Urinary bladder (tissue), 4 donors: ENCODE measurements at places on chromosomes 5 and 9. TPM values are rescaled to one million over a fixed set of nuclear protein-coding genes. Genes with fewer than 3 reads are reported as not detected.

DNA sequence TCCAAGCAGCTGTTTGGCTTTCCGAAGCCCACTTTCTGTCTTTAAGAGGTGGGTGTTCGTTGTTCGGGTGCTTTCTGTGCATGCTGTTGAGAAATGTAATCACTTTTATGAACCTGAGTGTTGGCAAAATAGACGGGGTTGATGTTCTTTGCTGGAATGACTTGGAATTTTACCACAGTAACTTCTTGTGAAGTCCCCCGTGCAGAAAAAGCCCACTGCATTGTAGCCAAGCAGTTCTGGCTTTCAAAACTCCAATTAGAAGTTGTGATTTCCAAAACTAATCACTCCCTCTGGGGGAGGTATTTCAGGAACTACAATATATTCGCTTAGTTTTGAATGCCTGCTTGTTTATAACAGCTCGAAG, 111.1 kb downstream of the PAM start:
- DNase-seq = no peak

DNA sequence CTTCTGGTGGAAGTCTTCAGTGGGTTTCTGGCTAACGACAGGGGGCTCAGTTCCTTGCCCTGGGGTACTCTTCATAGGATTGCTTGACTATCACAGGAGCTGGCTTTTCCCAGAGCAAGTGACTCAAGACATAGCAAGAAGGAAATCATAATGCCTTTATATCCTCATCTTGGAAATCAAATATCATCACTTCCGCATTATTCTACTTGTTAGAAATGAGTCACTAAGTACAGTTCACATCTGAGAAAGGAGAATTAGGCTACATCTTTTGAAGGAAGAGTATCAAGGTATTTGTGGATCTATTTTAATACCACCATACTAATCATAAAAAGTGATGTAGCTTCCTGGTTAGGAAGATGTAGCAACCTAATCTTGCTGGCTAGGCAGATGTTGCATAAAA, 148.2 kb upstream of the RAI14 start:
- no peak for DNase-seq

DNA sequence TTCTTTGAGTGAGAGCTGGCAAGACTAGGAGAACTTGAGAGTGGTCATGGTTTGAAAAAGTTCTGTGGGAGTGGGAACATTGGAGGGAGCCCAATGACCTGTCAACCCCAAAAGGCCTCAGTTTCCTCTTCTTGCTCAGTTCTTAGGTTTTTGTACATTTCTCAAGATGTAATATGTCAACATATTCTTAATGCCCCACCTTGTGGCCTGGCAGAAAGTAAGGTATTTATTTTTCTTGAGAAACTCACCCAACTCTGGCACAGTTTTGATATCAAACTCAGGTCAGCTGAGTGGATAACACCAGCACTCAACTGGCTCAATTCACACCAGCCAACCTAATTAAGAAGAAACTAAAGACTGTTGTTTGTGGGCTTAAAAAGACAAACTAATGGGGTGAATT, 123.0 kb upstream of the SLC27A6 start:
- no peak for DNase-seq

DNA sequence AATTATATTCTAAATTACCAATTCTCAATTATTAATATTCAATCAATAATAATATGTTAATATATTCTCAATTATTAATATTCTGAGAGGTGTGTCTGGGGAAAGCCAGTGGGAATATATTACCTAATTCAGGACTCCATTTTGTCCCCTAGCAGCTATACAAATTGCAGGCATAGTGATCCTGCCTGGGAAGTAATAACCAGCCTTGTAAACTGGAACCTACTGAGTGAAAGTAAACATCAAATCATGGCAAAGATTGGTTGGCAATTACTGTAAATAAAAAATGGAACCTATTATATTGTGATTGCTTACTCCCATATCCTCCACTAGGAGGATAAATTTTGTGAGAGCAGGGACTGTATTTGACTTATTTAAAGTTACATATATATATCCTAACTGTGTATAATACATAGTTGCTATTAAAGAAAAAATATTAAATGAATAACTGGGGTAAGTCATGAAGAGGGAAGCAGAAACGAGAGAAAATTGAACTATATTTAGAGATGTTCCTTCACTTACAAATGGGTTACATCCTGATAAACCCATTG, 150.5 kb upstream of the ELL2 start:
- no peak for DNase-seq

DNA sequence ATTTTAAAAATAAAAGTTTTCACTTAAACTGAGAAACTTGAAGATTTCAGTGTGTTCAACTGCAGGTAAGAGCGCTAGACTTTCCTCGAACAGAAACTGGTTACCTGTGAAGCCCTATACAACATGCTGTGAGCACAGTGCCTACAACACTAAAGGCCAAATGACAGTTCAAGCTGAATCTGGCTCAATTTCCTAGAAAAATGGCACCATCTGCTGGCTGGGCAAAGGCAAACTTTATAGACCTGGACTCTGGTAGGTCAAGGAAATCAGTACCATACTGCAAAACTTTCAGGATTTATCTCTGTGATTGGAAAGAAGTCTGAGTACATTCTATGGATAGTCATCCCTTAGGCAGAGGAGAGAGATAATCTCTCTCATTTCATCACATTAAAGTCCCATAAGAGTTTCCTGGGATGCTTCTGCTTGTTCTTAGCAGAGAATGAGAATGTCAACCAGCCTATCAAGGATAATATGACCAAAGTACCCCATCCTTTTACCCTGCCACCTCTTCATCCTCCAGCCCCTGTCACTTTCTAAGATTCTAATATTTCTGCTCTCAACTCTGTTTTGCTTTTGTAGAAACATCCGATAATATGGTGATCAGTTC, 31.8 kb upstream of the FOXB2 start:
- DNase-seq = no peak

DNA sequence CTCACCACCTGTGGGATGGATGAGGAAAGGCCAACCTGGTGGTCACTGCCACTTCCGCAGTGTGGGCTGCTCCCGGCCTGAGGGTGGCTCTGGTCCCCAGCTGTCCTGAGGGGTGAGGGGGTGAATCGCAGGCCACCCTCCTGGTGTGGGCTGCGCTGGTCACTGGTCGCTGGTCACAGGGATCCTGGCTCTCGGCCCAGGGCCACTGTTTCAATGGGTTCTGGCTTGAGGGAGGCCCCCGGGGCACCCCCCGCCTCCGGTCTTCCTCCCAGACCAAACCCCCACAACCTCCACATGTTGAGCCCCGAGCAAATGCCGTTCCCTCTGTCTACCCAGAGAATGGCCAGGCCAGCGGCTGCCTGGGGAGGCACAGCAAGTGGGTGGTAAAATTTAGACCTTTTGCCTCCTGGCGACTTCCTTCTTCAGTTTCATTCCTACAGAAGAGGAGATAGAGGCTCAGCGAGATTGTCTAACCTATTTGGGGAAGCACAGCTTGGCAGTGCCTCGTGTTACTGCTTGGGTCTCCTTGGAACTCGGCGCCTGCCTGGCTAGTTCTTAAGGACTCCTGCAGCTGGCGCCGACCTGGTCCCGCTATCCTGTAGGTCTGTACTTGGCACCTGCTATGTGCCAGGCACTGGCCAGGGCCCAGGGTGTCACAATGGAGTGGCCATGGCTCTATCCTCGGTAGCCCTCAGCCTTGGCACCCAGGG, 48.2 kb downstream of the RXRA start:
- DNase-seq = no peak

DNA sequence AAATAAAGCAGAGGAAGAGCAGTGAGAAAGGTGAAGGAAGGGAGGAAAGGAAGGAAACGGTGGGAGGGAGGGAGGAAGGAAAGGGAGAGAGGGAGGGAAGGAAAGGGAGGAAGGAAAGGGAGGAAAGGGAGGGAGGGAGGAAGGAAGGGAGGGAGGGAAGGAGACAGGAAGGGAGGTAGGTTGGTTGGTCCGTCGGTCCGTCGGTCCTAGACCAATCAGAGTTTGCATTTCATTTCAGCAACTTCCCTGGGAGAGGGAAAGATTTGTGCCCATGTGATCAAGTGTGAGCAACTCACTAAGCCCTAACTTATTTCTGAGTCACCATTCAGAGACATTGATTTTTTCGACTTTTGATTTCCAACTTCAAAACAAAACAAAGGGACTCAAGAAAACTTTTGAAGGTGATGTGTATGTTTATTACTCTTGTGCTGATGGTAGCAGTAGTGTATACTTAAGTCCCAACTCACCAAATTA, 18.8 kb downstream of the NANS start:
- DNase-seq = no peak

Gene MYOZ3
- 1.5 TPM for polyA plus RNA-seq

DNA sequence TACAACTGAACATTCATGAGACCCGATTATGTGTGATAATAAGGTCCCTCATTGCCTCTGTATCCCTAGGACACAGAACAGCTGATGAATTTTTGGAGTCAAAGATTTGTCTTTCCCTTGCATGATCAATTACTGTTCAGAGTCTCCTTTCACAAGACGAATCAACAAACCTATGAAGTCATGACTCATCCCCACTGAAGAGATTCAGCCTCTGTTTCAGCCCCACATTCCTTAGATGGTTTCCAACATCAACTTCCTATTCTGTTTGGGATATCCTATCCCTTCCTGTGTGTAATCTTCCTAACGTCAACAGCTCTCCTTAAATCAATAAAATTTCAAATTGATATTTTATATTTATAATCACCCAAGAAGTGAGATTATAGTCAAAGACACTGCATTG, 199.0 kb downstream of the DNAH5 start:
- no peak for DNase-seq

Gene TRIP13
- polyA plus RNA-seq = 1.6 TPM

- DNase-seq = no peak
Measured at GRCh38 chr9:107112707-107113243, 170.3 kb upstream of the RAD23B start.

Gene PCDHA9
- polyA plus RNA-seq = 0.03 TPM

DNA sequence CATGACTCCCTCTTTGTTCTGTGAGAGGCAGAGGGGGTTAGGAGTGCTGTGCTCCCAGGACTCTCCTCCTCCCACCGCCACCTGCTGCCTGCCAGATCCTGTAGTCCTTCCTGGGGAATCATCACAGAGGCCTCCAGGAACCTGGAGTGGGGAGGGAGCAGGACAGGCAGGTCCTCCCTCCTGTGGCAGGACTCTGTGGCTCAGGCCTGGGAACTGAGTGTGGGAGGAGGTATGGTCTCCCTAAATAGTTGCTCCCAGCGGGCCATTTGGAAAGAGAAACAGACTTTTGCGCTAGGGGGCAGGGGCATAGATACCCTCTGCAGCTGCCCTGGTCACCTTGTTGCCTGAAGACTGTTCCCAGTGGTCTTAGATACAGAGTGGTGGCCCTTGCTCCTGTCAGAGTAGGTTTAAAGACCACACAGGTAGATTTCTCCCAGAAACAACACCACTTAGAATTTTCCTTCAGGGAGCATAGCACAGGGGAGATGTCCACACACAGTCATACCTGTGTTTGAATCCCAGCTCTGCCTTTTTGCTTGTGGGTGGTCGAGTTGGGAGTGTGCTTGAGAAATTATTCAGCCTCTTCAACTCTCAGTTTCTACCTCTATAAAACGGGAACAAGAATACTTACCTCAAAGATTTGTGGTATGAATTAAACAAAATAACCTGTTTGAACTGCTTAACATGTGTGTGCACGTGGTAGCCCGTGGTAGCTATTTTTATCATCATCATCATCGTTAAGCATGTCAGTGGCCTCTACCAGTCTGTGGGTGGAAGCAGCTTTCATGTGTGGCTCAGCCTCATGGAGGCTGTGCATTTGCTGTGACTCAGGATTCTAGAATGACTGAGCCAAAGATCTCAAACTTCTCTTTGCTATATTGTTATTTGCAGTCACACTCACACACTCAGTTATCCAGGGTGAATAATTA, 55.8 kb downstream of the SLC22A5 start:
- DNase-seq = no peak

- no peak for DNase-seq
Measured at GRCh38 chr5:135955525-135955924, 742 bp upstream of the LECT2 start.

DNA sequence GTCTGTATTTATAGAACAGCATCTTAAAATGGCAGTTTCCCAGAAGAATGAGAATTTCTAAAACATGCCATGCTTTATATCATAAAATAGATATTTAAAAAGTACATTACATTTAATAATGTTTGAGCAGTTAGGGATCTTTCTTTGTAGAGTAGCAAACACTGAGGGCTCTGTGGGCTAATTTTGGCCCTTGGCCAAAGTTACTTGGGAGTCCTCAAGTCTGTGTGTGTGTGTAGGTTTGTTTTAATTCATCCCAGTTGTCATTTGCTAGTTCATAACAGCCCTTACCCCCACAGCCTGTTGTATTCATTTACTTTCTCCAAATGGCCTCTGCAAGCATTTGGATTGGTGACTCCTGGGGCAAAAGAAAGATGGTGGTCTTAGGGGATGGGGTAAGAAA, 576.4 kb upstream of the SGCD start:
- no peak for DNase-seq

DNA sequence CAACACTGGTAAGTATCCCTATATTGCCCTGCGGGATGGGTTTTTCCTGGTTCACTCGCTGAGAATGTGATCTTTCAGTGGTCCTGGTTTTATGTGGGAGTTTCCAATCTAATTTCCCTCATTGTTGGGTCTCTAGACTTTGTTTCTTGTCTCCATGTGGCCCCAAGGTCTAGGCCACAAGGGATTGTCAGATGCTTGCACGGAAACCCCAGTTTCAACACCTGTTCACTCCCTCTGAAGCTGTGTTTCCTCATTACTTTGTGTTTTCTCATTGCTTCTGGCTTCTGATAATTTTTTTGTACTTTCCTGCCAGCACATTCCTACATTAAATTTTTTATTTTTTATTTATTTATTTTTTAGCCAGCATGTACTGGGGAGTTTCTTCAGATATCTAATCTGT, 191.5 kb downstream of the TTLL11 start:
- no peak for DNase-seq

DNA sequence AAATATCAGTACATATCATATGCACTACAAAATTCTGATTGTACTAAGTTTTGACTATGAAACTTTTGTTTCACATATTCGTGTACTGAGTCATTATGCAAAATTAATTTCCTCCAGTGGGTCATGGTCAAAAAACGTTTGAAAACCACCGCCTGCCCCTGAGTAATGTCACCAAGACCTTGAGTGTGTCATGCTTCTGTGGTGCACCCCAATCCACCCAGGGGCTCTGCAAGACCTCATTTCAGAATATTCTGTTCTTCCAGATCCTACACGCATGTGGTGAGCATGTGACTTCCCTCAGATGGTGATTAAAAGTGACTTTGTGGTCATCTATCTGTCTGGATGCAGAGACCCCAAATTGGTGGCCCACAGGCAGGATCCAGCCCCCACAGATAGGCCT, 31.0 kb downstream of the ABLIM3 start:
- DNase-seq = no peak

- peak; percentile 31 for DNase-seq
Measured at GRCh38 chr9:83978992-83979811, 813 bp downstream of the HNRNPK start.

- DNase-seq = no peak
Measured at GRCh38 chr5:7192016-7192415, 203.9 kb upstream of the ADCY2 start.

GRCh38 chr5:175544586-175544985, 66.2 kb downstream of the SFXN1 start:
- no peak for DNase-seq

Gene NLN
- polyA plus RNA-seq = 4.4 TPM

GRCh38 chr5:151248651-151249050, 4.3 kb upstream of the GM2A start:
- DNase-seq = no peak

- no peak for DNase-seq
Measured at GRCh38 chr9:115126404-115126803, 8.4 kb upstream of the TNC start.
